ENCODE measurements at places on chromosomes 12 and 14.

GRCh38 chr12:46379352-46379751, 6.8 kb upstream of the SLC38A2 start:
- no peak for DNase-seq

GRCh38 chr14:33972583-33973081, 21.8 kb upstream of the EGLN3 start:
- no peak for DNase-seq

GRCh38 chr12:126248871-126249403, 1183.7 kb downstream of the AACS start:
- DNase-seq: no peak

DNA sequence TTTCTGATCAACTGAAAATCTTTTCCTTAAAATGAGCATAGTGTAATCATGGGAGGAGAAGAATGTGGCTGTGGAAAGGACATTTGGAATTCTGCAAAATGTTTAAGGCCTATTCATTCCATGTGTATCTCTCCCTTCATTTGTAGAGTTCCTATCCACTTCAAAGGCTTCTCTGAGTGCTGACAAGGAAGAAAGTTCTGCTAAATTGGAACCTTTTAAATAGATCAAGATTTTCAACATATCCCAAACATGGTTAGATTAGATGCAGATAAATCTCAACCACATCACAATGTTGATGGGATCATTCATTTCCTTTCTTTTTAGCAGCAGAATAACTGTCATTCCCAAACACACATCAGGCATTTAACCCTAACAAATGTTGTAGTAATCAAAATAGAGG, 28.4 kb upstream of the SIX1 start:
- no peak for DNase-seq

- no peak for DNase-seq
Measured at GRCh38 chr14:59342516-59343484, 122.4 kb downstream of the GPR135 start.

DNA sequence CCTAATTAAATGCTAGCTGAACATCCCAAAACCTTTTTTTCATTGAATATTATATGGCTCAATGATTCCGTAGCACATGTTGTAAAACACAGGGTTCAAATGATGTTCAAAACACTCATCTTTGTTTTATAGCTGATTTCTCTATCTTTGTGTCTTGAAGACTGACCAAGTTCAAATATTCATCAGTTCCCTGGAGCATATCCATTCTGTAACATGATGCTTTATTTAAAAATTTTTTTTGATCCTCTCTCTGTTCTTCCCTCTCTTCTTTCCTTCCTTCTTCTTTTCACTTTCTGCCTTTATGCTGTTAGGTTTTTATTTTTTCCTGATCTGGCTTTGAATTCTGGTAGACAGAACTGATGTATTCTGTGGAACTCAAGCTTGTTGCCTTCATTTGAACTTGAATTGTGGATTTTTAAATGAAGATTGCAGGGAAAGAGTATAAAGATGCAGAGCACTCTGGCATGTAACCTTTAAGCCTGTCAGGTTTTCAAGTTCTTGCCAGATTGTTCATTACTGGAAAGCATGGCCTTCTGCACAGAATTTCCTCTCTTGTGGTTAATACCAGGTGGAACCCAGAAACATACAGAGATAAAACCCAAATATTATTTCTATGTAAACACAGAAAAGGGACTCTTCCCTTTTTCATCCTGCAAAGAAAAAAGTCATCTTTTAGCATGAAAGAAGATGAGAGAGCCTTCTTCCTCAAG, 39.5 kb downstream of the PROX2 start:
- no peak for DNase-seq

- no peak for DNase-seq
Measured at GRCh38 chr12:32483499-32483898, 84.1 kb downstream of the FGD4 start.

DNA sequence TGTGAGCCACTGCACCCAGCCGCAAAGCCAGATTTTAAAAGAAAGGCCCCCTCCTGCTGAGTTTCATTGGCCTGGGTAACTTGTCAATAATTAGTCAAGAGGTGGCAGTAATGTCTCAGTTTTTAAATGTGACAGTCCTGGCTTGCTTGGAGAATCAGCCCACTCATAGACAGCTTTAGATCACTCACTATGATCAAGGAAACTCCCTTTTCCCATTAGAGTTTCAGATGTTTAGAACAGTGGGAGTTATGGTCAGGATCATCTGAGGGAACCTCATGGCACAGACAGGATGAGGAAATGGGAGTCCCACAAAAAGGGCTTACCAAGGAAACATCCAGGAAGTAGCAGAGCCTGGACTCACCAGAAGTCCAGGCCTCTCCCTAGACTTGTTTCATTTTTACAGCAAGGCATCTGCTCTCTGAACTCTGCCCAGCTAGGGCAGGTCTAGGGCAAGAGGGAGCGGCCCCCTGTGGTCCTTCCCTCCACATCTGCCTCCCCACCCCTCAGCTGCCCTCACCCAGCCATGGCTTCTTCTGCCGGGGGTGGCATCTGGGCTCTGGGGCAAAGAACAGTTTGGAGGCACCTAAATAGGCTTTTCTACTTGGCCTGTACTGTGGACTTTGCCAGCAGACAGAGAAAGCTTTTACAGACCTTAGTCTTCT, 11.2 kb downstream of the BCL2L14 start:
- no peak for DNase-seq

- DNase-seq: no peak
Measured at GRCh38 chr14:23066855-23067744, 9.8 kb upstream of the CDH24 start.

DNA sequence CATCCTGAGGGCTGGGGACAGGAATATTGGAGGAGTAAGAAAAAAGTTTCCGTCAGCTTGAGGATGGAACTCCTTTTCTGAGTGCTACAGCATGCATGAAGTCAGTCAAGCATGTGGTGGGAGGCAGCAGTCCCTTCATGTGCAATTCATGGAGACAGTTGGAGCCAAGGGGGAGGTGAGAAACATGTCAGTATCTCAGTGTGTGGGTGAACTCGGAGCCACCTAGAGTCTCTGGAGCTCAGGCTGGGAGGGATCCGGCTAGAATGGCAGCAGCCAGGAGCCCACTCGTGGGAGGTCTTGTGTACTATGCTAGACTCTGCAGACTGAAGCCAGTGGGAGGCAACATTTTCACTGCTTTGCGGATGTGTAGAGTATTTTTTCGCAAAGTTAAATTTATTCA, 60.3 kb downstream of the AVPR1A start:
- no peak for DNase-seq

DNA sequence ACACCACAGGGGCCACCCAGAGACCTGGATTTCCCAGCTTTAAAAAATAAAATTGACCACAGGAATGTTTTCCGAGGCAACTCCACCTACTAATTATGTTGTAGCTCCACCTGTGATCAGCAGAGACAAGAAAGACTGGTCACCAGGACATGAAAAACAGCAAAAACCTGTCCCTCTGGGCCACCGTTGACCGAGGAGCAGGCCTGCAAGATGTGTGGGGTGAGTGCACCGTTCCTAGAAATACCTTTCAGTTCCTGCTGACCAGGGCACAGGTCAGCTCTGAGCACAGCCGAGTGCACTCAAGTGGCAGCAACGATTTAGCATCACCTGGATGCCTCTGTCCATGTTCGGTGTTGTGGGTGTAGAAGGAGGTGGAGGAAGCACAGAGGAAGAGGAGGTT, 16.9 kb downstream of the FZD10 start:
- no peak for DNase-seq

DNA sequence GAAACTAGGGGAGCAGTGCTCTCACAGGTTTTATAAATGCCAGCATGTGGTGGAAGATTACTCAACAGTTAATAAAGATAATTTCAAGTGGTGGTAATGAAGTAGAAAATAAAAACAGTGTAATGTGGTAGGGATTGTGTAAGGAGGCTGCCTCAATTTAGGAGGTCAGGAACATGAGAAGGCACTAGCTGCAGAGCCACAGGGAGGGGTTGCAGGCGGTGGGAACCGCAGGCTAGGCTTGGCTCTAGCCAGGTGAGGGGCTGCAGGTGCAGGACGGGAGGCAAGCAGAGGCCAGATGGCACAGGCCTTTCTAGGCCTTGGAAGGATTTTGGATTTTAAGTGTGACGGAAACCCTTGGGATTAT, 768 bp downstream of the METTL25 start:
- no peak for DNase-seq

DNA sequence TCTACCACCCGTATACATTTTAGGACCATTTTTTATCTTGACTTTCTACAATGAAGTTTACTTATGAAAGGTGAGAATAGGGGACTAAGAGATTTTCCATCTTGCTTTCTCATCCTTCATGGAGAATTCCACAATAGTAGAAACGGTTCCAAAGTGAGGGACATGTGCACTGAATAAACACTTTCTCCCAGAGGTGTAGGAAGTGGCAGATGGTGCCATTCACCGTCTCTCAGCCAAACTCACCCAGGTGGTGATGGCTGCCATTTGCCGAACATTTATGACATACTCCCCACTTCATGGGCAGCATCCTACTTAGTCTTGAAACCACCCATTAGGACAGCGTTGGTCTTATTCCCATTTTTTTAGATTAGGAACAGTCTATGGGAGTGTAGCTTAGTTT, 540.5 kb downstream of the DIO2 start:
- no peak for DNase-seq

GRCh38 chr14:55031190-55031589, 4.2 kb downstream of the SOCS4 start:
- no peak for DNase-seq

- DNase-seq: no peak
Measured at GRCh38 chr12:26810330-26810729, 22.7 kb downstream of the ITPR2 start.

DNA sequence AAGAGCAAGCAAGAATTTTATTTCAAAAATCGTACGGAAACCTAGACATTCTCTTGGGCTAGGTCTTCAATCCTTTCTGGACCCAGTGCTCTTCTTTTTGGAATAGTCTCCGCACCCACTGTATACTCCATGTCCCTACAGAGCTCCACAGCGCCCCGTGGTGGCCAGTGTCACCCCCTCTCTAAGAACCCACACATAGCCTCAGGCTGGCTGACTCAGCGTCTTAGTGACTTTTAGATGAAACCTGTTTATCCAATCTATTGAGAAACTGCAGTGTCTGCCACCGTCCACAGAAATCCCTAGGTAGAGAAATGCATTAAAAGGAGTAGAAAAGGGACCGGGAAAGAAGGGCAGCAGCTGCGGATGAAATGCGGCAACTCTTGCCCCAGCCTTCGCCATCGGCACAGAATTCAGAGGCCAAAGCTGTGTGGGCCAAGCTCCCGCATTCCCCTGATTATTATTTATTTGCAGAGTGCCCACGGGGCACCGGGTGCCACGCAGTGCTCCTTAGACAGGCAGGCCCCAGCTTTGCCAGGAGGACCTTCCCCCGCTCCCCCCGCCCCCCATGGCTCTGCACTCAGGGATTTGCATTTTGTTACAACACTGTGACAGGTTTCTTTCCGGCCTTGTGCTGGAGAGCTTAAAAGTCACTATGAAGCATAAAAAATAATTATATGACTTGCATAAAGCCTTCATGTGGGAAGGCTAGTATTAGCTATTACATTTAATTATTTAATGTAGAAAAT, 170.1 kb upstream of the FKBP4 start:
- no peak for DNase-seq

GRCh38 chr12:128543460-128543859, 276.5 kb downstream of the TMEM132C start:
- no peak for DNase-seq

- DNase-seq: no peak
Measured at GRCh38 chr14:42421377-42422078, 814.9 kb downstream of the LRFN5 start.

DNA sequence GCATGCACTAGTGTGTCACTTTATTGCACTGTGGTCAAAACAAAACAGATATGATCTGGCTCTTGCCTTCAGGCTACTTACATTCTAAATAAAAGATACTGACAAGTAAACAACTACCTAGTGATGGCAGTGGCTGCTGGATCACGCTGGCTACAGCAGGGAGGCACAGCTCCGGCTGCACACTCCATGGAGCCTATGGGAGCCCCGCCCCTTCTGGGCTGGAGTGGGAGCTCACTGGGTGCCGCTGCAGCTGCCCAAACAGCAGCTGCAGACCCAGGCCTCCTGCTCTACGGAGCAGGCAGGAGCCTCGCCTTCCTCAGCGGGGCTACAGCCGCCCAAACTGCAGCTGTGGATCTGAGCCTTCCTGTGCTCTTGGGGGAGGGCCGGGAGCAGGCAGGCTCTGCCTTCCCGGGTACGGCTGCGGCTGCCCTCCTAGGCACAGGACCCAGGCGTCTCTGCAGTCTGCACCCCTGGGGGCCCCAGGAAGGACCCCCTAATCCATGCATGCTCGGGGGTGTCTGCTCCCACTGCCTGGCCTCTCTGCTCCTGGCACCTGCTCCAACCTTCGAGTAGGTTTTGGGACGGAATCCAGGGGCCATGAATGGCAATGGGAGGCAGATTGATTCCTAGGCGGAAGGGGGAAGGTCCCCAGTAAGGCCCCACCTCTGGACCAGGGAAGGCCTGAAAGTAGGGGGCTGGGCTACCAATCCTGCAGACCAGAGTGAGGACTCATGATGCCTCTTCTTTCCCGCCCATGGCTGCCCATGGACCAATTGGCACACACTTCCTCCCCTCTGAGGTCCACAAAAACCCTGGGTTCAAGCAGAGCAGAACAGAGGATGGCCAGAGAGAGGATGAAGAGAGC, 253.1 kb downstream of the ANO6 start:
- DNase-seq: no peak

- DNase-seq: no peak
Measured at GRCh38 chr12:22731236-22731635, 106.3 kb downstream of the ETNK1 start.

GRCh38 chr12:126069549-126070165, 1004.4 kb downstream of the AACS start:
- DNase-seq: no peak

DNA sequence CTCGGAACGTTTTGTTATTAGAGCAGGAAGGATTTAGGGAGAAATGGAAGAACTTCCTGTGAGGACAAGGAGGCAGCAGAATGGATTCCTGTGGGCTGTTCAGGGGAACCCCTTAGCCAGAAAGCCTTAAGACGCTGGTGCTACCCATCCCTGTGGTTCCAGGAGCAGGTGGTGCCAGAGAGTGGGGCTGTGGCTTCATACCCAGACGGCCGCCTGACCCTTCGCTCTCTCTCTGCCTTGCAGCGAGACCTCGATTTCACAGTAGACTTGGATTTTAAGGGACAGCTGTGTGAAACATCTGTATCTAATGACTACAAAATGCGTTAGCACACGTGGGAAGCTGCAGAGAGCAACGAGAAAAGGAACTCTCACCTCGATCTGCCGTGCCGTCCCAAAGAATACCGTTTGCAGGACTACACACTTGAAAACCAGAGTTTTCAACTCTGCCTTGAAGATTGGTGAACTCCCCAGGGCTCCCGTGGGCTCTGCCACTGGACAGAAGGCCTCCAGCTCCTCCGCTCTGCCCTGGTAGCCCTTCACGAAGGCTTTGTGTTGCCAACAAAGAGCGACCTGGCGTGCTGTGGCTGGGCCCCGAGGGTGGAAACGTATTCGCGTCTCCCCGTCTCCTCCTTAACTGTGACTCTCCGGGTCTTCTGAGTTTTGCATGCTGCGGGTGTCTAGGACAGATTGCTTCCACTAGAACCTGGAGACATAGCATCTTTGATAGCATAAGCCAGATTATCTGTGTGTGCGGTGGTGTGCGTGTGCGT, 102.0 kb downstream of the PRMT8 start:
- no peak for DNase-seq
